Activated CD4-positive, alpha-beta T cell treated with anti-CD3 and anti-CD28 coated beads for 4 hours (primary cell): ENCODE measurements at places on chromosomes 11 and 22.

GRCh38 chr11:1197431-1197885 is 25.4 kb upstream of the MUC5B start:
- DNase-seq: no peak

DNA sequence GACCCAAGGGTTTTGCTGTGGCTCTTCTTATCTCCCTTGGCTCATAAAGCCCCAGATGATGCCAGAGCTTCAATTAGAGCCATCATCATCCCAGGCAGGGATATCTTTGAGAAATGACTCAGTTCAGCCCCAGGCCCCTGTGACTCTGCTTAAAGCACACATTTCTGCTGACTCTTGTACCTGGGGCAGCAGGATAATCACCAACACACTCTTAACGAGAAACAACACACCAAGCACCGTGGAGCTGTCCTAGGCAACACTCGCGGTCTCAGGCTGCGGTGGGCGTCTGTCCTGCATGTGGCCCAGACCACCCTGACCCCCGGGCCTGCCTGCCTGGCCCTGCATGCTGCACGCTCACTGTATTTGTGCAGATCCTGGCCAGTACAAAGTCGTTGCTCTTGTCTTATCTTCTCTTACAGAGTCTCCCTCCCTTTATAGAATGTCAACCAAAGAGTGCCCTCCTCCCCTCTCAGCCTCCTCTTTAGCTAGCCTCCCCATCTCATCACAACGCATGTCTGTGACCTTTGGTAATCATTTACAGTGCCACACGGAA is 114.2 kb upstream of the PARVA start:
- DNase-seq: no peak

GRCh38 chr11:109865548-109866186 is 227.5 kb upstream of the ZC3H12C start:
- no peak for DNase-seq

DNA sequence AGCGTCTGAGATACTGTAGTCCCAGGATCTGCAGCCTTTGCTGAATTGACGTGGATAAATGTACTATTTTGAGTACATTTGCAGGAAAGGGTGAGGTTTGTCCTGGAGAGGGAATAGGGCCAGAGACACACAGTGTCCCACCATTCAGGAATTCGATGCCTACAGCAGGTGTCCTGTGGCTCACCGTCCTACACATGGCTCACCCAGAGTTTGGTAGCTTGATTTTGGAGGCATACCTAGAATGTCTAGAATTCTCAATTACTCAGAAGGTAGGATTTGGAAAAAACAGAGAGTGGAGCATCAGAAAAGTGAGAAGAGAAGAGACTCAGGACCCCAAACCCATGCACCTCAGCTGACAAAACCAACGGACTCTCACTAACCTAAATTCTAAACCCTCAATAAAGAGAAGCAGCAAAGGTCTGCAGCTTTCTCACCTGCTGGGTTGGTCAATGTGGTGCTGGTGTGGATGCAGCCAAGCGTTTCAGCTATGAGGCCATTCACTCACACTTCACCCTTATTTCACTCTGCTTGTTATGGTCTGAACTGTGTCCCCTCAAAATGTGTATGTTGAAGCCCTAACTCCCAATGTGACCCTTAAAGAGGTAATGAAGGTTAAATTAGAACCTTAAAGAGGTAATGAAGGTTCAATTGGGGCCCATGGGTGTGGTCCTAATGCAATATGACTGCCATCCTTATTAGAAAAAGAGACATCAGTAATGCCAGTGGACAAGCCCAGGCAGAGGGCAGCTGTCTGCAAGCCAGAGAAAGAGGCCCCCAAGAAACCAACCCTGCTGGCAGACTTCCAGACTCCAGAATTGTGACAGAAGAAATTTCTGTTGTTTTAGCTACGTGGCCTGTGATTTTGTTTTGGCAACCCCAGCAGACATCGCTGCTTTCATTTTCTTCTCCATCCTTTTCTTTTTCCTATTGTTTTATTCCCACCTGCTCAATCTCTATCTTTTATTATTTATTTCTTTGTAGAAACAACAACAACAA is 187.8 kb downstream of the SNX19 start:
- no peak for DNase-seq

DNA sequence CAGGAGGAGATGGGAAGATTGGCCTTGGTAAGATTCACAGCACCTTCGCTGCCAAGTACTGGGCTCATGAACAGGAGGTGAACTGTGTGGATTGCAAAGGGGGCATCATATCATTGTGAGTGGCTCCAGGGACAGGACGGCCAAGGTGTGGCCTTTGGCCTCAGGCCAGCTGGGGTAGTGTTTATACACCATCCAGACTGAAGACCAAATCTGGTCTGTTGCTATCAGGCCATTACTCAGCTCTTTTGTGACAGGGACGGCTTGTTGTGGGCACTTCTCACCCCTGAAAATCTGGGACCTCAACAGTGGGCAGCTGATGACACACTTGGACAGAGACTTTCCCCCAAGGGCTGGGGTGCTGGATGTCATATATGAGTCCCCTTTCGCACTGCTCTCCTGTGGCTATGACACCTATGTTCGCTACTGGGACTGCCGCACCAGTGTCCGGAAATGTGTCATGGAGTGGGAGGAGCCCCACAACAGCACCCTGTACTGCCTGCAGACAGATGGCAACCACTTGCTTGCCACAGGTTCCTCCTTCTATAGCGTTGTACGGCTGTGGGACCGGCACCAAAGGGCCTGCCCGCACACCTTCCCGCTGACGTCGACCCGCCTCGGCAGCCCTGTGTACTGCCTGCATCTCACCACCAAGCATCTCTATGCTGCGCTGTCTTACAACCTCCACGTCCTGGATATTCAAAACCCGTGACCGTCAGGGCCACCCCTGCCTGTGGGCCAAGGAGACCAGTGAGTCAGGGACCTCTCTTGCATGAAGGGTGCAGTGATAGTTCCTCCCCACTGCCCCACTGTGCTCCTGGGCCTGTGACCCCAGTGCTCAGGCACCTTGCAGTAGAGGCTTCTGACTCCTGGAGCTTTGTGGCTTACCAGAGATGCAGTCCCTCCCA is 83.6 kb downstream of the BCR start:
- peak; percentile 26 for DNase-seq

DNA sequence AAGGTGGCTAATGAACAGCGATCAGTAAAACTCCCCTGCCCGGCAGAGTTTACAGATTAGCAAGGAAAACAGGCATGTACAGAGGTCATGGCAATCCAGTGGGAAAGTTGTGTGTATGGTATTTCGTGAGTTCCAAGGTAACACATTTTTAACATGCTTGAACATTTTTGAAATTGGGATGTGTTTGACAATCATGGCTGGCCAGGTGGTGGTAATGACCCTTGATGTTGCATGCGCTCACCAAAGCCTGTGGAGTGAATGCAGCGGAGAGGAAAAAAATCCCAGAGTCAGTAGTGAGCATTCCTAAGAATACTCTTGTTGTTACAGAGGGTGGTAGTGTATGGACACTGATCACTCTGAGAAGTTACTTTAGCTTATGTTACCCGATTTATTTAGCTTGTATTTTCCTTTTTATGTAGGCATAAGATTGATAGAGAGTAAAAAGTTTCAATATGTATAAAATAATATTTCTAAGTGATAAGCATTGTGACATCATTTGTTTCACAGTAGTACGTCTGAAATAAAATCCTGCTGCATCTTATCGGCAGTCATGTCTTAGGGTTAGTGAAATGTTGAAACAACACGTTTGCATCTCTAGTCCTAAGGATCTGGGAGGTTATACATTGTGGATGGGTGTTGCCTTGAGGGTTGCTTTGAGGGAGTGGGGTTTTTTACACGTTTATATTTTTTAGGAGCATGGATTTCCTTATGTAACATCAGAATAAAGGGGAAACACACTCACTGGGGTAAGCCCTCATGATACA is 8.7 kb downstream of the TEAD1 start:
- DNase-seq: no peak

GRCh38 chr11:128579798-128580504 is 7.4 kb downstream of the ETS1 start:
- no peak for DNase-seq

DNA sequence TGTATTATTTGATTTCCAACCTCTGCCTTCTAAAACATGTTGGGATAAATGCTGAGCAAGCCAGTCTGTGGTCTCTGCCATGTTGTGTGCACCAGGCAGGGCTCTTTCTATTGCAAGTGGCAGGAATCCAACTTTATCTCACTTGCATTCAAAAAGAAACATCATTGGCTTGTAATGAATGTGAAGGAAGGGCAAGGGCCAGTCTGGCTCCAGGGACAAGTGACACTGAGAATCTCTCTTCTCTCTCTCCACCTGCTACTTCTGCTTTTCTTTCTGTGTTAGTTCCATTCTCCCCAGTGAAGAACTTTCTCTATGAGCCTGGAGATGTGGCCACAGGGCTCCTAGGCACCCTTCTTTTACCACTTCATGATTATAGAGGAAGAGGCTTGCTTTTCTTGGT is 329.9 kb upstream of the NCAM1 start:
- no peak for DNase-seq

DNA sequence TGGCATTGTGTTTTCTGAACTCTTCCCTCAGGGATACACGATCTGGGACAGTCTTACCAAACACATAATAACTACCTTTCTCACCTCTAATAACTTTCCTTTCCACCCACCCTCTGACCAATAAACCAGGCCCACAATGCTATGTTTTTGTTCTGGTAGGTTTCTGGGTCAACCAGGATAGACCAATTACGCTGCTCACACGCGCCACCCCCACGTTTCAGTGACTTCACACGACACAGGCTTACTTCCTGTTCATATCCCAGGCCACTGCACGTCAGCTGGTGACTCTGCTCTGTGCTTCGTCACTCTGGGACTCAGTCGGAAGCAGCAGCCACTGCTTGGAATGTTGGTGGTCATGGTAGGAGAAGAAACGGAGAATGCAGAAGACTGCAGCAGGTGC is 2.5 kb downstream of the KRTAP5-4 start:
- DNase-seq: peak; percentile 14

DNA sequence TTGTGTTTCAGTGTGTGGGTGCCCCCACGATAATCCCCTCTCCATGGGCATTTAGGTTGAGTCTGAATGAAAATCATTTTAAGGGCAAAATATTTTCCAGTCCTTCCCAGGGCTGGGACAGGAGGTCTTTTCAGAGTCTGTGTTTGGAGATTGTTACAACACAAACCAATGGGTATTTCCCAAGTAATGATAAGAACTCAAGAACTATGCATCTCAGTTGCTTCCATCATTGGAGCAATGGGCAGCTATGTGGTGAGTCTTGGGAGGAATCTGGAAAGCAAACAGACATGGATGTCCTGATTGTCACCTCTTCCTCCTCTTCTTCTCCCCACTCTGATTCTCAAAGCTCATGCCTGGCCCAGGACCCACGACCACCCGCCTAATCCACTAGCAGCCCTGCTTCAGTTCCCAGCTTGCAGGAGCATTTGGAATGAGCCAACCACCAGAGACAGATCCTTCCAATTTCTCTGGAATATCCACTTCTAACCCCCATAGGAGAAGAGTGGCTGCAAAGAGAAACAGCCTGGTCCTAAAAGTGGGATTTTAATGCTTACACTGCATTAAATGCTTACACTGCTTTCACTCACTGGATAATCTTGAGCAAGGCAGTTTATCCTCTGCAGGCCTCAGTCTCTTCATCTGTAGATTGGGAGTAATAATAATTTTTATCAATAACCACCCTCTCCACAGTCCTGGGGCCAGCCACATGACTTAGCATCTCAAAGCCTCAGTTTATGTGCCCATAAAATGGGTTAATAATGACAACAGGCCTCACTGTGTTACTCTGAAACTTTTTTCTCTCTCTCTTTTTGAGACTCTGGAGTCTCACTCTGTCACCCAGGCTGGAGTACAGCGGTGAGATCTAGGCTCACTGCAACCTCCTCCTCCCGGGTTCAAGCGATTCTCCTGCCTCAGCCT is 404.3 kb downstream of the MN1 start:
- DNase-seq: no peak

DNA sequence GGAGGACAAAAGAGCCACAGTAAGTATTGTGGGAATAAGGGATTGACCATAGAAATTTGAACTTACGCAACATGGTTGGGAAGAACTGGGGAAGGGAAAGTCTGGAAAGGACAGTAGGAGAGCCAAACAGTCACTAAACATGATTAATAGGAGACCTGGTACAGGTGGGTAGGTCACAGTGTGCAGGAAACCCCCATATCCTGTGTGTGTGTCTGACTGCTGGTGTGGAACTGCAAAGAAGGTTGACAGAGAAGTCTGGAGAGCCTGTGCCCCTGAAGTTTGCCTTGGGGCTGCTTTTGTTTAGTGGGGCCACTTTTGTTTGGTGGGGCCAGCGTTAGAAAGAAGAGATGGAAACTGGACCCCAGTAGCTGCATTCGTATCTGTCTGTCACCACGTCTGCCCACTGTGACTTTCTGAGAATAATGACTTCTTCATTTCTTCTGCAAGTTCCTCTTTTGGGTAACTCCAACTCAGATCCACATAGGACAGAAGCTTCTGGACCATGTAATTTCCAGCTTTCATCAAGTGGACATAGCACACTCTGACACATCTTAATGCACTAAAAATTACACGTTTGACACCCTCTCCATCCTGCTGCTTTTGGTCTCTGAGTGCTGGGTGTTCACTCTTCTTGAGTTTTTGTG is 126.8 kb upstream of the RAG2 start:
- DNase-seq: no peak

- no peak for DNase-seq
These were observed 5.9 kb downstream of the RBFOX2 start for GRCh38 chr22:36022697-36023096.

DNA sequence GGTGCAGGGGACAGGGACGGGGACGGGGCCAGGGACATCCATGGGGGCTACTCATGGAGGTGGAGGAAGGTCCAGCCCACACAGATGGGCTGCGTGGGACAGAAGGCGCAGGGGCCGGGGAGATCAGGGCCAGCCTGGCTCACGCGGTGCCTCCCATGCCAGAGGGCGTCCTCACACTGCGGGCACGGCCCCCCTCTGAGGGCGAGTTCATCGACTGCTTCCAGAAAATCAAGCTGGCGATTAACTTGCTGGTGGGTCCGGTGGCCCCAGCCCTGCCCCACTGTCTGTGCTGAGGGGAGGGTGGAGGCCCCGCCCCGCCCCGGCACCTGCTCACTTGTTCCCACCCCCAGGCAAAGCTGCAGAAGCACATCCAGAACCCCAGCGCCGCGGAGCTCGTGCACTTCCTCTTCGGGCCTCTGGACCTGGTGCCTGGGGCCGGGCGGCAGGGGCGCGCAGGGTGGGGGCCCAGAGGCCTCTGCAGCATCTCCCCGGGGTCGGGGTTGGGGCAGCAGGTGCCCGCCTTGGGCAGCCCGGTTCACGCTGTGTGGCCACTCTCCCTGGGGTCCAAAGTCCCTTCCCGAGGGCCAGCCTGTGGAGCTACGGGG is 15.8 kb downstream of the EPS8L2 start:
- DNase-seq: peak; percentile 54

DNA sequence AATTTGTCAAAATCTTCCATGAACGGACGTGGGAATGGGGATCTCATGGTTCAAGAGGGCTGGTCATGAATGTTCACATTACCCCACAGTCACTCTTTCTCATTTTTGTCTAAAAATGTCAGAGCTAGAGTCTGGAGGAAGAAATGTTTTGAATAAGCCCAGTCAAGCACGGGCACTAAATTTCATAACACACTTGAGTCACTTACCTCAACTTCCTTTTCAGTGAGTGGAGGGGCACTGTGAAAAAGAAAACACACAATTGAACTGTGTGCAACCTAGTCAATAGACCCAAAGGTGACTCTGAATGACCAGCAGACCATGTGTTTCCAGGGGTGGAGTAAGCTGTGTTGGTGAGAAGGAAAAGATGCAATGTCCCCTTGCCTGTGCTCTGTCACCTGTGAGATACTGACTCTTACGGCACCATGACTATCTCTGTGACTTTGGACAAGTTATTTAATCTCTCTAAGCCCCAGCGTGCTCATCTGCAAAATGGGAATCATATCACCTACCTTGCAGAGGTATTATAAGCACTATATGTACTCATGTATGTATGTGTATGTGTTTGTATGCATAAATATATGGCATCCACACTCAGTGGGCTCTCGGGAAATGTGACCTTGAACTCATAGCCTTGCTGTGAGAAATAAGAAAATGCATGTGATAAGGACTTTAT is 38.2 kb upstream of the LYVE1 start:
- no peak for DNase-seq
